ENCODE measurements at places on chromosomes 2 and 18. TPM values are rescaled to one million over a fixed set of nuclear protein-coding genes. Genes with fewer than 3 reads are reported as not detected.

DNA sequence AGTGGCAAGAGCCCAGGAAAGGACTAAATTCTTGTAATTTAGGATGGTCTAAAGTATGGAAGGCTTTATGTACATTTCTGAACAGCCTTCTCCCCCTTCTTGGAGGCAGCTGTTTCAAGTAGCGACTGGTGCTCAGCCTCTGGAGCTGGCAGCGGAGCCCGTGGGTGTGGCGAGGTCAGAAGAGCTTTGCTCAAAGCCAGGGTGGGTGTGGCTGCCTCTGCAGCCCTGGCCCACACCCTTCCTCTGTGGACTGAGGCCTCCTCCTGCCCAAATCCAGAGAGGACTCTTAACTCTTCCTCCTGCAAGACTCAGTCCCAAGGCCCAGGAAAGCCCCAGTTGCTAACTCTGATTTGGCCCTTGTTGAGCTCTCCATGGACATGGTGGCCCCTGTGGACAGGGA is 202.1 kb upstream of the REV1 start:
- H3K4me1 ChIP-seq, result no peaks in the 10 kb centered on the region
- no peak for DNase-seq
- no peak overlapping the region for H3K4me3 ChIP-seq

DNA sequence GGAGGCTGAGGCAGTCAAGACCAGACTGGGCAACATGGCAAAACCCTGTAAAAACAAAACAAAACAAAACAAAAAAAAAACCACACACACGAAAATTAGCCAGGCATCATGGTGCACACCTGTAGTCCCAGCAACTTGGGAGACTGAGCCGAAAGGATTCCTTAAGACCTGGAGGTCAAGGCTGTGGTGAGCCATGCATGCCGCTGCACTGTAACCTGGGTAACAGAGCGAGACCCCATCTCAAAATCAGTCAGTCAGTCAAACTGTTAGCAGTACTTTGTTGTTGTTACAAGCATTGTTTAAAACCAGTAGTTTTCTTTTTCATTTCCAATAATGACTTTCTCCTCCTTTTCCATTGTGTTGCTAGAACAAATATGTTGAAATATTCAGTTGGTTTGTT is 21.7 kb downstream of the EPB41L5 start:
- no peaks in the 10 kb centered on the region for H3K27me3 ChIP-seq
- no peak for DNase-seq
- H3K36me3 ChIP-seq, result no peaks in the 10 kb centered on the region
- no peak overlapping the region for H3K27ac ChIP-seq
- H3K4me3 ChIP-seq, result no peak overlapping the region
- H3K4me1 ChIP-seq, result peaks cover 9% of the 10 kb centered on the region

DNA sequence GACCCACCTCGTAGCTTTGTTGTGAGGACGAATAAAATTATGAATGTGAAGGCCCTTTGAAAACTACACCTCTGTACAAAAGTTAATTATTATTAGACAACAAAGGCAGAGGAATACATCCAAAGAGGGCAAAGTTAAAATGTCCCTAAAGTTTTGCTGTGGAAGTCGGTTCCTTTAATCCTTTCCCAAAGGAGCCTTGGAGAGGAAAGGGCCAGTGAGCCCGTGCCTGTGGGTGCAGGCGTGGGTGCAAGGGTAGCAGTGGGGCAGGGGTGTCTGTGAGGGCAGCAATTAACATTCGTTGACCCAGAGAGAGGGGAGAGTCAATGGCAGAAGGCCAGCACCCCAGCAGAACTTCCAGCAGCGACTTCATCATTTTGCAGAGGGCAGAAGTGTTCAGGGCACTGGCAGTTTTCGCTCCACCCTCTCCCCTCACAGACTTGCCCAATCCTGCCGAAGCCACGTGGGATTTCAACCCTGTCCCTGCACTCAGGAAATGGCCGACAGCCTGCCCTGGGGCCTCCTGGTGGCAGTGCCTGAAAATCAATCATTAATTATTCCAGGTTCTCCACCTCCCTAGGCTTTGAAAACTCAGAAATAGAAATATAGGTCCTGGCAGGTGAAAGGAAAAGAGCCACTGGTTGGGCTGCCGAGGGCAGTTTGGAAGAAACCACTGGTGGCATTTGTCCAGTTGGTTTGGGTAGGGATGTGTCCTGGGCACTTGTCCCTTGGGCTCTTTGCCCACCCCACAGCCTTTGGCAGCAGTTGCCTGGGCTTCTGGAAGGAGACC is 4.2 kb upstream of the PAX8 start:
- H3K36me3 ChIP-seq, result no peaks in the 10 kb centered on the region
- peak overlapping the region; percentile 79 for H3K27ac ChIP-seq
- H3K4me3 ChIP-seq, result no peak overlapping the region
- DNase-seq, result peak; percentile 64
- peaks cover 25% of the 10 kb centered on the region for H3K27me3 ChIP-seq
- H3K4me1 ChIP-seq, result peaks cover 29% of the 10 kb centered on the region

GRCh38 chr18:154151-154550 is 4.2 kb upstream of the USP14 start:
- no peaks in the 10 kb centered on the region for H3K4me1 ChIP-seq
- H3K27me3 ChIP-seq, result no peaks in the 10 kb centered on the region
- no peak overlapping the region for H3K27ac ChIP-seq
- no peaks in the 10 kb centered on the region for H3K36me3 ChIP-seq
- DNase-seq, result no peak
- no peak overlapping the region for H3K4me3 ChIP-seq

- no peak overlapping the region for H3K4me3 ChIP-seq
- no peaks in the 10 kb centered on the region for H3K36me3 ChIP-seq
- H3K4me1 ChIP-seq, result peaks cover 6% of the 10 kb centered on the region
- no peak for DNase-seq
- no peak overlapping the region for H3K27ac ChIP-seq
- H3K27me3 ChIP-seq, result no peaks in the 10 kb centered on the region
Measured at GRCh38 chr2:72982781-72983499, 65.6 kb downstream of the EMX1 start.

- no peak overlapping the region for H3K4me3 ChIP-seq
- no peak overlapping the region for H3K27ac ChIP-seq
- no peaks in the 10 kb centered on the region for H3K36me3 ChIP-seq
- H3K27me3 ChIP-seq, result no peaks in the 10 kb centered on the region
- DNase-seq, result no peak
Measured at GRCh38 chr2:226213717-226214116, 585.9 kb downstream of the IRS1 start.

- H3K27ac ChIP-seq, result no peak overlapping the region
- no peaks in the 10 kb centered on the region for H3K27me3 ChIP-seq
- H3K4me1 ChIP-seq, result peaks cover 16% of the 10 kb centered on the region
- no peak for DNase-seq
Measured at GRCh38 chr18:61988100-61988499, 95.3 kb upstream of the RNF152 start.

- peak overlapping the region; percentile 98 for H3K27ac ChIP-seq
- DNase-seq, result no peak
- no peak overlapping the region for H3K4me3 ChIP-seq
- no peaks in the 10 kb centered on the region for H3K27me3 ChIP-seq
Measured at GRCh38 chr18:58867281-58867961, 2.7 kb downstream of the ZNF532 start.

- no peak overlapping the region for H3K4me3 ChIP-seq
- H3K4me1 ChIP-seq, result no peaks in the 10 kb centered on the region
- DNase-seq, result no peak
- H3K36me3 ChIP-seq, result no peaks in the 10 kb centered on the region
- no peaks in the 10 kb centered on the region for H3K27me3 ChIP-seq
Measured at GRCh38 chr18:52750995-52751394, 411.0 kb downstream of the DCC start.

DNA sequence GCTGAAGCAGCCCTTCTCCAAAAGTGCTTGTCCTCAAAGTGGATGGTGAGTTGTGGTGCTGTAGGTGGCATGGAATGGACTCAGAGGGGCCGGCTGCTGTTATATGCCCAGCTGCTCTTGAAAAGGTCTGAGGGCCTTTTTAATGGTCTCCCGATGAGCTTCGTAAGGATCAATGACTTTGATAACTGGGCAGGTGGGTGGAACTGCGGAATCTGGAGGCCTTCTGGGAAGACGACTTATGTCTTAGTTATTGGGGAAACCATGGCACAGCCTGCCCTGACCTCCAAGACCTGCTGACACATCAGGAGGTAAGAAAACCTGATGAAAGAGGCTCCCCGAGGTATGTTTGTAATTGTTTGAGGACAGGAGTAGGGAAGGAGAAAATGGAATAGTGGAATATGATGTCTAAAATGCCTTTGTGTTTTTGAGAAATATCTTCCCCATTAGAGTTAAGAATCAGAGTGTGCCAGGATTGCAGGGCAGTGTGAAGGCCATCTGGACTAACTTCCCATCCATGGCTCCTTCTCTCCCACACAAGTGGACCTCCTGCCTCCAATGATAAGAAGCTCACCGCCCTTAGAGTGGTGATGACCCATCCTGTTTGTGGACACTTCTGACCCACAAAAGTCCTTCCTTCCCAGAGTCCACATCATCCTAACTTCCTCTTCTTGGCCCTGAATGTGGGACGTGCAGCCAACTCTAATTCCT is 236.1 kb downstream of the FHOD3 start:
- no peak overlapping the region for H3K27ac ChIP-seq
- H3K27me3 ChIP-seq, result no peaks in the 10 kb centered on the region
- no peaks in the 10 kb centered on the region for H3K4me1 ChIP-seq
- H3K36me3 ChIP-seq, result no peaks in the 10 kb centered on the region
- no peak overlapping the region for H3K4me3 ChIP-seq

DNA sequence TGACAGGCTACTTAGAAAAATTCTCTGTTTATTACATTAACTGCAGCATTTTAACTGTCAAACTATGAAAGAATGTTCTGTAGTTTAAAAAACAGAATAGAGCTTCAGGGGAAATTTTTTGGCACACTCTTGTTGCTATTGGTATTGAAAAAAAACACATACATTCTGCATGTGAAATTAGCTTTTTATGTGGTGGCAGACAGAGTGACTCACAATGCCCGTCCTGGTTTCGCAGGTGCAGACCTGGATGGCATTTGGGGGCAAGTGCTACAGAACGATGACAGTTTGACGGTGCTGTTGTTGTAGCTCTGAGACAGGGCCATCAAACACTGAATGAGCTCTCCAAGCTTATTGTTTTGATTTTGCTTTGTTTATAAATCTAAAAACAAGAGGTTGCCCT is 105.0 kb upstream of the MAP3K20 start:
- peaks cover 4% of the 10 kb centered on the region for H3K4me1 ChIP-seq
- DNase-seq, result no peak
- no peak overlapping the region for H3K27ac ChIP-seq
- no peaks in the 10 kb centered on the region for H3K36me3 ChIP-seq

DNA sequence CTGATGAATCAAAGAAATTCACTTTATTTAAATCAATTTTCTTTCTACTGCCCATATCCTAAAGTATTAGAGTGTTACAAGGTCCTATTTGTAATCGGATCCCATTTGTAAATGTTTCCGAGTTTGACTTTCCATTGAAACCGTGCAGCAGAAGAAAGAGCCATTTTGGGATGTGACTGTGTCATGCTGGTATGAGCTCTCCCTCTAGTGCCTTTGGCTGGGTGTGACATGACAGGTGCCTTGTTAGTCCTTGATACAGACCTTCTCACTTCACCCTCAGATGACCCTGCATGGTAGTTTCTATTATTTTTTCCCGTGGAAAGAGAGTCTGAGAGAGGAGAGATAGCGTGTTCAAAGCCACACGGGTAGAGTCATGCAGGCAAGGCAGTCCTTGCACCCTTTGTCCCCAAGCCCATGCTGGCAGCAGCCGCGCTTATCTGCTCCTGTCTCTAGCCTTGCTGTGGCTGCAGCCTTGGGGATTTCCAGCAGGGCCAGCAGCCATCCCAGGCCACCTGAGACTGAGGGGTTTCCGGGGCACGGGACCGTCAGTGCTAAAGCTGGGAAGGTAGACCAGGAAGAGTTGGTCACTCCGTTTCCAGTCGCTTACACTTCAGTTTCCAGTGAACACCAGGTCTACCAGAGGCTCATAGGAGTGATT is 21.4 kb downstream of the CHMP1B start:
- no peaks in the 10 kb centered on the region for H3K27me3 ChIP-seq
- H3K4me1 ChIP-seq, result no peaks in the 10 kb centered on the region
- DNase-seq, result peak; percentile 56
- H3K4me3 ChIP-seq, result no peak overlapping the region
- no peaks in the 10 kb centered on the region for H3K36me3 ChIP-seq

GRCh38 chr18:12656938-12657683 is 796 bp downstream of the SPIRE1 start:
- no peaks in the 10 kb centered on the region for H3K36me3 ChIP-seq
- peak overlapping the region; percentile 92 for H3K4me3 ChIP-seq
- H3K27ac ChIP-seq, result peak overlapping the region; percentile 96

DNA sequence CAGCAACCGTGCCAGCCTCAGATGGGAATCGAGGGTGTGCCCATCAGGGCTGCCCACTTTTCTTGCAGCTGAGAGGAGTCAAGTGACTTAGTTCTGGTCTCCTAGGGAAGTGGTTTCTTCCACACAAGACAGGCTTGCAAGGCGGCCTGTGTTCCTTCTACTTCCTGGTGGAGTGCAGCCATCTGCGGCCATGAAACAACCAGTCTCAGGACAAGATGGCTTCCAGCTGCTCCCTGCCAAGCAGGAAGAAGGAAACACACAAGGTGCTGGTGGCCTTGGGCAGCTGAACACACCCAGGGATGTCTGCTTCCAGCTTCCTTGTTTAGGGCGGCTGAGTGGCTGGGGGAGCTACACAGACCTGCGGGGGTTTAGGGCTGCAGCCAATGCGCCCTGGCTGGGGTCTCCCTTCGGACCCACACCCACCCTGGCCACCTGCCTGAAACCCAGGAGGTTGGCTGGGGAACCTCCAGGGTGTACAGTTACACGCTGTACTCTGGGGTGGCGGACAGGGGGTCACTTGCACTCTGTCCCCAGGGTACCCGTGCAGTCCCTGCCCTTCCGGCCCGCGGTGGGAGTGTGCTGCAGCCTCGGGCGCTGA is 34.7 kb downstream of the PTPN18 start:
- H3K27me3 ChIP-seq, result no peaks in the 10 kb centered on the region
- no peak for DNase-seq
- H3K4me1 ChIP-seq, result peaks cover 7% of the 10 kb centered on the region

GRCh38 chr18:31977270-31977872 is 34.4 kb upstream of the TRAPPC8 start:
- no peak overlapping the region for H3K27ac ChIP-seq
- H3K27me3 ChIP-seq, result no peaks in the 10 kb centered on the region
- no peak overlapping the region for H3K4me3 ChIP-seq
- no peaks in the 10 kb centered on the region for H3K4me1 ChIP-seq
- peak; percentile 78 for DNase-seq
- no peaks in the 10 kb centered on the region for H3K36me3 ChIP-seq

C2orf78 gene
- not detected for total RNA-seq

RASGRP3 gene
- total RNA-seq, result 8.6 TPM

CNGA3 gene
- total RNA-seq, result 0.13 TPM

ALK gene
- total RNA-seq, result 0.27 TPM
